ENCODE measurements at places on chromosomes 4 and X. TPM values are rescaled to one million over a fixed set of nuclear protein-coding genes. Genes with fewer than 3 reads are reported as not detected.

SUPT20HL2 gene
- total RNA-seq: not detected

UGT2A3 gene
- total RNA-seq: 35.9 TPM

ERAS gene
- not detected for total RNA-seq

ADH5 gene
- total RNA-seq: 63.3 TPM

EXOC1L gene
- total RNA-seq: not detected

DNAAF6 gene
- total RNA-seq: not detected

PDCL2 gene
- not detected for total RNA-seq

PIGA gene
- 9.3 TPM for total RNA-seq

DCAF12L2 gene
- not detected for total RNA-seq

DNA sequence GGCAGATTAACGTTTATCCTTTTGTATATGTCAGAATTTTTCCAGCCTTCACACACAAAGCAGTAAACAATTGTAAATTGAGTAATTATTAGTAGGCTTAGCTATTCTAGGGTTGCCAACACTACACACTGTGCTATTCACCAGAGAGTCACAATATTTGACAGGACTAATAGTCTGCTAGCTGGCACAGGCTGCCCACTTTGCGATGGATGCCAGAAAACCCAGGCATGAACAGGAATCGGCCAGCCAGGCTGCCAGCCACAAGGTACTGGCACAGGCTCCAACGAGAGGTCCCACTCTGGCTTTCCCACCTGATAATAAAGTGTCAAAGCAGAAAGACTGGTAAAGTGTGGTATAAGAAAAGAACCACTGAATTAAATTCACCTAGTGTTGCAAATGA, 94.8 kb downstream of the TET2 start:
- DNase-seq: peak; percentile 38
- H3K27ac ChIP-seq: no peak overlapping the region
- no peaks in the 10 kb centered on the region for H3K4me1 ChIP-seq
- H3K27me3 ChIP-seq: no peaks in the 10 kb centered on the region
- no peak overlapping the region for H3K4me3 ChIP-seq
- peaks cover 3% of the 10 kb centered on the region for H3K36me3 ChIP-seq

DNA sequence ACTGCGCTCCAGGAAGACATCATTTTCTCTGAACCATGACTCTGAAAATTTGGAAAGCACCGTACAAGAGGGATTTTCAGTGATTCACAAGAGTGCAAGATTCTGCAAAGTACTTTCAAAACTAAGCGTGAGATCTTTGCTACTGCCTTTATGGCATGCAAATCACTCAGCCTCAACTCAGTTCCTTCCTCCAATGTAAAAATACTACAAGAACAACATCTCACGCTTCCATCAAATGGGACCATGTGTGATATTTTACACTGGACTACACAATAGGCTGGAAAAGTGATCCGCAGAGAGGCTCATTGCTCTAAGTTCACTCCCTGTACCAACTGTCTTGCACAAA, 674 bp upstream of the IL15 start:
- DNase-seq: no peak
- H3K27ac ChIP-seq: peak overlapping the region; percentile 81
- peak overlapping the region; percentile 88 for H3K4me3 ChIP-seq
- H3K27me3 ChIP-seq: no peaks in the 10 kb centered on the region

GRCh38 chrX:41630091-41630490, 58.7 kb upstream of the GPR34 start:
- no peaks in the 10 kb centered on the region for H3K27me3 ChIP-seq
- no peak for DNase-seq
- H3K27ac ChIP-seq: no peak overlapping the region
- H3K36me3 ChIP-seq: no peaks in the 10 kb centered on the region

DNA sequence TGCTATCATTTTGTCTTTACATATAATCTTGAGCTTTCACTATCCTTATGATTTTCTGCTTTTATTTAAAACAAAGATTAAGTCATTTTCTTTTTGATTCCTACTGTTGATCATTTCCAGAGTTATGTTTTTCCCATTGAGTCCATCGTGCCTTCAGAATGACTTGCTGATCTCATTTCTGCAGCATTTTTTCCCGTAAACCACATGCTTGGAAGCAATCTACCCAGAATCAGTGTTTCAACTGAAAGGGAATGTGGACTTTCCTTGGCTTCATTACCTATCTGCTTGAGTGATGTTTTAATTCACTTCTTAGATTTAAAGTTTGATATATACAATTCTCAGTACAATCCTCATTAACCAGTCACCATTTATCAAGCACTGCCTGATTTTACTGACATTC, 192.4 kb upstream of the FSTL5 start:
- no peak for DNase-seq
- no peaks in the 10 kb centered on the region for H3K27me3 ChIP-seq
- H3K36me3 ChIP-seq: no peaks in the 10 kb centered on the region

DNA sequence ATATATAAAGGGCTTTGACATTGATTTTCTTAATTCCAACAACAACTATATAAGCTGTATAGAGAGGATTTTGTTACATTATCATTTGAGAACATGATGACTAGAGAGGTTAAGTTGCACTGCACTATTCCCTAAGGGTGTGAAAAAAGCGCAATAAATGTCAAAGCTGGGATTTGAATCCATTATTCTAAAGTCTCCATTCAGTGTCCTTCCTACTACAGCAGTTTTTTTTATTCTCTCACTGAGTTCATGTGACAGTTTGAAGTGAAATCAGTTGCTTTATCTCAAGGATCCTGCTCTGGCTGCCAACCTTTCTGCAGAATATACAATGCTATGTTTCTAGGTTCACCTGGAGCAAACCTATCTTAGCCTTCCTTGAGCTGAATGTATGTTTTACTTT, 177.5 kb downstream of the ANKRD50 start:
- no peaks in the 10 kb centered on the region for H3K27me3 ChIP-seq
- DNase-seq: no peak
- peaks cover 7% of the 10 kb centered on the region for H3K4me1 ChIP-seq

GRCh38 chrX:16310326-16310725, 143.0 kb downstream of the MAGEB17 start:
- H3K4me3 ChIP-seq: no peak overlapping the region
- H3K27me3 ChIP-seq: no peaks in the 10 kb centered on the region
- DNase-seq: no peak
- H3K4me1 ChIP-seq: no peaks in the 10 kb centered on the region

DNA sequence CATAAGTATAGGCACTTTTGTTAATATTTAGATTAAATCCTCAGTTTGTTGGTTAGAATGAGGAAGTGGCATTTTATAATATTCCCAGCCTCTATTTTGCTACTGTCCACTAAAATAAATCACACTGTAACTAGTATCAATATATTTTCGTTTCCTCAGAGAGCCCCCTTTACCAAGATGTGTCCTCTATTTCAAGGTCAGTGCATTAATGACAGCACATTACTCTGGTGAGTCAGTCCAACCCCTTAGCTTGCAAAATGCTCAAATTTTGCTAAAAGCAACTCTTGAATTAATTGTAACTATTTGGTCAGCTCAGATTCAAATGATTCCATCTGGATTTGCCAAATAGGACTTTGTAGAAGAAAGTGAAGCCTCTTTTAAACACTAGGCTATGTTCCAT, 199.3 kb downstream of the PDHA2 start:
- H3K27me3 ChIP-seq: no peaks in the 10 kb centered on the region
- no peak overlapping the region for H3K4me3 ChIP-seq
- no peak overlapping the region for H3K27ac ChIP-seq
- DNase-seq: no peak
- H3K4me1 ChIP-seq: no peaks in the 10 kb centered on the region
- H3K36me3 ChIP-seq: no peaks in the 10 kb centered on the region

DNA sequence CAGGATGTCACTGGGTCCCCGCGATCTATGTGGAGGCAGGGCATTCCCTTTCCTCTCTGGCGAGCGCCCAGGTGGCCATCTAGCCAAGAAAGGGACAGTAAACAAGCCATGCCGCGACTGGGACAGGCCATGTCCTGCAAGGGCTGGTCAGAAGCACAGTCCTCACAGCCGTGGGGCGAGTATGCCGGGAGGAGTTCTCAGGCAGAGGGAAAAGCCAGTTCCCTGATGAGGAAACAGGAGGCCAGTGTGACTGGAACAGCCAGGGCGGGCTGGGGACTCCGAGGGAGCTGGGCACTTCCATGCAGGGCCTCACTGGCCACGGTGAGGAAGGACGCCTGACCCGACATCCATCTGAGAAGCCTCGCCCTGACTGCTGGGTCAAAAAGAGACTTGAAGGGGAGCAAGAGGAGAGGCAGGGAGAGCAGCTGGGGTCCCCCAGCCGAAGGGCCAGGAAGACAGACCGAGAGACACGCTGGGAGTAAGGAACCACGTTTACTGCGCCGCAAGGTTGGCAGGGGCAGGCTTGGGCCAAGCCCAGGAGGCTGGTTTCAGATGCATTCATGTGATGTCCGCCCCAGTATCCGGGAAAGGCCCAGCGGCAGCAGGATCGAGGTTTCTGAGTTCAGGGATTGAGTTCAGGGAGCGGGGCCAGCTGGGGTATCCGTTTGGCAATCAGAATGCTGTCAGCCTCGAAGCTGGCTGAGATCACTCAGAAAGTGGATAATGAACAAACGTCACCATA, 15.0 kb downstream of the CFAP99 start:
- peaks cover 3% of the 10 kb centered on the region for H3K4me1 ChIP-seq
- no peak for DNase-seq
- no peaks in the 10 kb centered on the region for H3K27me3 ChIP-seq
- no peaks in the 10 kb centered on the region for H3K36me3 ChIP-seq
- no peak overlapping the region for H3K4me3 ChIP-seq

- H3K36me3 ChIP-seq: no peaks in the 10 kb centered on the region
- DNase-seq: peak; percentile 11
- no peaks in the 10 kb centered on the region for H3K27me3 ChIP-seq
- no peak overlapping the region for H3K27ac ChIP-seq
These were observed 48.0 kb upstream of the STARD8 start for GRCh38 chrX:68599256-68600152.

DNA sequence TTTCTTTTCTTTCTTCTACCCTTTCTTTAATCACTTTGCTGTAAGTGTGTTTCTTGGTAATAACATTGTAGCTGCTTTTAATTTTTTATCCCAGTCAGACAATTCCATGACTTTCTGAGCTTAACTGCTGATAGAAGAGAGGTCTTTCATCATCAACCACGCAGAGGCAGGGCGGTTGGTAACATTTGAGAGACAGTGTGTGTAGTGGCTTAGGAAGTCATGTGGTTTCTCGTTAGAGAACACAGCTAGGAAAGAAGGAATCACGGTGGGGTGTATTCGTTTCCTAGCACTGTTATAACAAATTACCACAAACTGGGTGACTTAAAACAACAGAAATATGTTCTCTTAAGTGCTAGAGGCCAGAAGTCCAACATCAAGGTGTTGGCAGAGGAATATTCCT, 11.5 kb downstream of the PRPS2 start:
- no peak overlapping the region for H3K4me3 ChIP-seq
- no peak overlapping the region for H3K27ac ChIP-seq
- H3K27me3 ChIP-seq: no peaks in the 10 kb centered on the region
- no peaks in the 10 kb centered on the region for H3K4me1 ChIP-seq

GRCh38 chr4:41215969-41216293, 1.6 kb upstream of the APBB2 start:
- peaks cover 36% of the 10 kb centered on the region for H3K4me1 ChIP-seq
- H3K27me3 ChIP-seq: no peaks in the 10 kb centered on the region
- no peak overlapping the region for H3K4me3 ChIP-seq
- no peak for DNase-seq
- H3K27ac ChIP-seq: peak overlapping the region; percentile 94

DNA sequence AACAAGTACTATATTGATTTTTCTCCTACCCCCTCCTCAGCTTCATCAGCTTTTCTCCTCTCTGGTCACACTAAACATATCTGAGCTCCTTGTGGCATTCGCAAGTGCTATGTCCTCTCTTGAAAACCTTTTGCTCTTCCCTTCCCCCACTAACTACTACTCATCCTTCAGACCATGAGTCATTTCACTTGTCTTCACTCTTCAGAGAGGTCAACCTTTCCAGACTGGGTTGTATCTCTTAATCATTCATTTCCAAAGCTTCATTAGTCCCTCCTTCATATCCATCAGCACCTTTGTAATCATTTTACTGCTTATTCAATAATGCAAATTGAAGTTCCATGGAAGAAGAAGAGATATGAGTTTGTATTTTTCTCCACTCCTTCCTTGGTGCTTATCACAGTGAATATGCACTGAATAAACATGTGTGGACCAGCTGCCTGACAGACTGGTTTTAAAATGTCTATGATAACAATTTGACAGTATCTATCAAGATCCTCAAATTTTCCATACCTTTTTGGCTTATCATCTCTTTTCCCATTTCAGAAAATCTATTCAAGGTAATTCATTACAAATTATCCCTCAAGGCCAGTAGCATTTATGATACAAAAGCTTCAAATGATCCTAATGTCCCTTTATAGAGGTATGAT, 28.4 kb downstream of the DDX60L start:
- H3K27ac ChIP-seq: no peak overlapping the region
- H3K36me3 ChIP-seq: no peaks in the 10 kb centered on the region
- H3K4me3 ChIP-seq: no peak overlapping the region
- DNase-seq: no peak

- no peaks in the 10 kb centered on the region for H3K27me3 ChIP-seq
- DNase-seq: no peak
- peak overlapping the region; percentile 18 for H3K27ac ChIP-seq
- no peaks in the 10 kb centered on the region for H3K36me3 ChIP-seq
- H3K4me1 ChIP-seq: peaks cover 11% of the 10 kb centered on the region
These were observed 20.5 kb downstream of the ARSJ start for GRCh38 chr4:113958766-113959538.

DNA sequence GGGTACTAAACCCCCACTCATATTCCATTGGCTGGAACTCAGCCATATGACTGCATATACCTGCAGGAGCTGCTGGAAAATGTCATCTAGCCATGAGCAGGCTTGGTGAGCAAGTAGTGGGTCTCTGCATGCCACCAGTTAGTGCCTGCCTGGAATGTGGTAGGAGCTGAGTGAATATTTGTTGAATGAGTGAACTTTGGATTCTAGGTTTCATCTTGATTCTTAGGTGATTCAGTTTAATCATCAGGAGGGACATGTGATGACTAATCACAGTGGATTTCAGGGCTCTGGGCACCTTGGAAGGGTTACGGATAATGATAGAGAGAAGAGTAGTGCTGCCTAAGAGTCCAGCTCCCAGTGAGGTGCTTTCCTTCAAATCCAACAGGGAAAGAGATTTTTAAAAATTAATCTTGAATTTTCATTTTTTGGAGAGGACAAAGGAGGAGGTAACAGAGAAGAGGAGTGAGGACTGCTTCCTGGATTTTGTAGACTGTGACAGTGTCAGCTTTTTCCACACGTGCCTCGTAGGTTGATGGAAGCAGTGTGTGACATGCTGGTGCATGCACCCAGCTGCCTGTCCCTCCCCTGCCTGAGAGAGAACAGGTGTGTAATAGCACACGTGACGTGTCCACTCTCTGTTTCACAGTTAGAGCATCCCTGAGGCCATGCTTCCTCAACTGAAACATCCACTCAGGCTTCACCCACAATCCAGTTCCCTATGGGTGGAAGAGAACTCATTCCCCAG, 30.4 kb downstream of the NHS start:
- no peaks in the 10 kb centered on the region for H3K36me3 ChIP-seq
- no peak for DNase-seq
- H3K27ac ChIP-seq: no peak overlapping the region
- no peak overlapping the region for H3K4me3 ChIP-seq
- H3K4me1 ChIP-seq: peaks cover 6% of the 10 kb centered on the region

GRCh38 chr4:63049726-63050125, 1359.5 kb downstream of the TECRL start:
- H3K4me3 ChIP-seq: no peak overlapping the region
- H3K36me3 ChIP-seq: no peaks in the 10 kb centered on the region
- no peak overlapping the region for H3K27ac ChIP-seq

- H3K36me3 ChIP-seq: no peaks in the 10 kb centered on the region
- no peaks in the 10 kb centered on the region for H3K4me1 ChIP-seq
- no peak overlapping the region for H3K4me3 ChIP-seq
- no peak for DNase-seq
These were observed 11.8 kb upstream of the SMIM43 start for GRCh38 chr4:121776610-121777401.
